ENCODE measurements at places on chromosomes 6 and 20. TPM values are rescaled to one million over a fixed set of nuclear protein-coding genes. Genes with fewer than 3 reads are reported as not detected.

EHMT2 gene
- total RNA-seq: 34.6 TPM

DNA sequence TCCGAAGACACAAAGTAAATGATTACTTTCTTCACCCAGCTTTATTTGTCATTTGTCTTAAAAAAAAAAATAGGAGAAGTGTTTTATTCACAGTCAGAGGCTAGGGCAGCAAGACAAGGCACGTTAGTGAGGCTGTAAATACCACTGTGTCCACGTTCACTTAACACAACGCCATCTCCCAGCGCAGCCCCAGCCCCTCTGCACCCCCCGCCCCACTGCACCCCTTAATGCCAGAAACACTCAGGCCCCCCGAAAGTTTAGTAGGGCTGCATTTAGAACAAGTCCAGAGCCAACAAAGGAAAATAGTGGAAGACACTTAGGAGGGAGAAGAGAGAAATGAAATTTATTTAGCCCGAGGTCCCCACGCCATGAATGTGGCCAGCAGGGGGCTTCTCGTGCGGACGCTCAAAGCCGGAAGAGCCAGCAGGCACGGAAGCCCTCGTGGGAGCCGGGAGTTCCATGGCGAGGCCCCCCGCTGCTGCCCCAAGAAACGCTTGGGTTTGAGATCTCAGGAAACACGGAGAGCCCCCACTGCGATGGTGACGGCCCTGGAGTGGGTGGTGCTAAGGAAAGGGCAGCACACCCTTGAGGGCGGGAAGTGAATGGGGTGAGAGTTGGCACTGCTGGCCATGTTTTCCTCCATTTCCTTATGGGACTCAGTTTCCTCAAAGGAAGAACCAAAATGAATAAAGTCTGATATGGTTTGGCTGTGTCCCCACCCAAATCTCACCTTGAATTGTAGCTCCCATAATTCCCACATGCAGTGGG, 50.2 kb downstream of the IYD start:
- peak overlapping the region; percentile 63 for H3K4me3 ChIP-seq
- H3K4me1 ChIP-seq: no peaks in the 10 kb centered on the region
- peak overlapping the region; percentile 86 for H3K27ac ChIP-seq
- H3K27me3 ChIP-seq: no peaks in the 10 kb centered on the region
- DNase-seq: no peak

DNA sequence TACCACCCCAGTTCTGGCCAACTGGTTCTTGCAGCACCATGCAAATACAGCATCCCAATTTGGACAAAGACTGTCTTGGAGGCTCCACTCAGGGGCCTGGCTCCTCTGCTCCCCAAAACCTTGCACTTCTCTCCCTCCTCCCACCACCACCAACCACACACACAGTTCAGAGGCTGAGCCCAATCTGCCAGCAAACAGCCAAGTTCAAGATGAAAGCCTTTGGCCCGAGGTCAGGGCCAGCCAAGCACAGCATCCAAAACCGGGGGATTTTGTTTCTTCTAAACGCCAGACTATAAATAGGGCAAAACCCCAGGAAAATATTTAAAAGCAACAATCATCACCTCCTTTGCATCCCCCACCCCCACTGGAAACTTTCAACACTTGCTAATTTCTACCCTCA, 5.7 kb downstream of the KCNK5 start:
- H3K4me1 ChIP-seq: no peaks in the 10 kb centered on the region
- DNase-seq: no peak
- no peak overlapping the region for H3K27ac ChIP-seq
- H3K4me3 ChIP-seq: no peak overlapping the region
- no peaks in the 10 kb centered on the region for H3K36me3 ChIP-seq

DNA sequence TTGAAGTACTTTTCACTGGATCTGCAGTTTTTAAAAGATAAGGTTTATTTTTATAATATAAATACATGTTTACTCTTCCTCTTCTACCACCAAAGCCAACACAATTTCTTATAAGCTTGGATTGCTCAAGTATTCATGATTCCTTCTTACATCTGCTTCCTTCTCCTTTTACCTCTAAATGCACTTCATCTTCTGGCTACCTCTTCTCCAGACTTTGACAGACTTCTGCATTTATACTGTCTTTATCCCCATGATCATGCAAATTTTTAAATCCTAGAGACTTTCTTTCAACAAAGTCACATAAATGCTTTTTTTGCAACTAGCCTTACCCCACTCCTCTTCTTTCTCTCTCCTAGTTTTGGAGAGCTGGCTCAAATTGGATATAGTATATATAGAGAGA, 142.9 kb downstream of the TFAP2B start:
- H3K4me1 ChIP-seq: no peaks in the 10 kb centered on the region
- H3K4me3 ChIP-seq: no peak overlapping the region
- no peak for DNase-seq
- no peaks in the 10 kb centered on the region for H3K36me3 ChIP-seq

- H3K4me3 ChIP-seq: no peak overlapping the region
- peak; percentile 26 for DNase-seq
- no peak overlapping the region for H3K27ac ChIP-seq
- H3K4me1 ChIP-seq: no peaks in the 10 kb centered on the region
- no peaks in the 10 kb centered on the region for H3K36me3 ChIP-seq
These were observed 2.5 kb downstream of the SMIM13 start for GRCh38 chr6:11096109-11096508.

GRCh38 chr20:13424174-13424833, 203.2 kb downstream of the ISM1 start:
- no peak for DNase-seq
- no peaks in the 10 kb centered on the region for H3K4me1 ChIP-seq
- no peak overlapping the region for H3K4me3 ChIP-seq
- no peaks in the 10 kb centered on the region for H3K27me3 ChIP-seq

DNA sequence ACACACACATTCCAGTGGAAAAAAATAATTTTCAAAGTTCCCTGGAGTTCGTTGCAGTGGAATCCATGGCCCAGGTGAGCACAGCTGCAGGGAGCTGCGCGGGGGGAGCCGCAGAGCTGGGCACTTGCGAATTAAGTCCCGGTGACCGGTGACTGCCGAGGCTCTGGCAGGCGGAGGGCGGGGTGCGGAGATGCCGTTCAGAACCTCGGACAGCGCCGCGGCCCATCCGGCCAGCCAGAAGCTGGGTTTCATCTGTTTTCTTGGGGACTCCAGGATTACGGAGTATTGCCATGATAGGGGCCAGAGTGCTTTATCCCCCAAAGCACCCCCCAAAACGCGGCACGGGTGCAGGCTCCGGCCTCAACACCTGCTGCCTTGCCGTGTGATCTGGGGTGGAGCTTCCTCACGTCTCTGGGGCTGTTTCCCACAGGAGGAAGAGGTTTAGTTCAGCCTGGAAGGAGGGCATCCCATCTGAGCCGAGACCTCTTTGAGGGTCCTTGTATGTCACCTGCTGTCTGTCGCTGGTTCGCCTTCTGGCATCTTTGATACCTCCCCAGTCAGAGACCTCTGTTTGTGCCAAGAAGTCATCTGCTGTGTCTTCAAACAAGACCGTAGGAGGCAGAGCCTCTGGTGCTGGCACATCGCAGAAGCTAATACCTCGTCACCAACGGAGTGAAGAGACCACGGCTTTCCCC, 99.4 kb downstream of the YTHDF1 start:
- no peak overlapping the region for H3K4me3 ChIP-seq
- H3K36me3 ChIP-seq: no peaks in the 10 kb centered on the region
- peaks cover 85% of the 10 kb centered on the region for H3K27me3 ChIP-seq

DNA sequence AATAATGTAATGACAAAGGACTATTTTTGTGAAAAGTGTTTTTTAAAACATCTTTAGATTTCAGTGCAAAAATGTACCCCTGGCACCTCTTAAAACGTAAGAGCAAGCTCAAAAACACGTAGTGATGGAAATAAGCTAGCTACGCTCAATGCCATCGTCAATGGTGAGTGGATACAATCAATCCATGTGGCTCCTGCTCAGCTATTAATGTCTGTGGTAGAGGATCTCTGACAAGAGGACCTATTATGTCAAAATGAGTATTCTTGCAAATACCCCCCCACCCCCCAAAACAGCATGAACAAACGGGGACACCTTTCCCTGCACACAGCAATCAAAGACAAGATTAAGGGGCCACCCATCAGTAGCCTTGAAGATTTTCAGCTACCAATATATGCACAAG, 65.1 kb upstream of the PTGIS start:
- H3K4me1 ChIP-seq: peaks cover 4% of the 10 kb centered on the region
- no peaks in the 10 kb centered on the region for H3K27me3 ChIP-seq
- no peaks in the 10 kb centered on the region for H3K36me3 ChIP-seq
- no peak for DNase-seq
- H3K4me3 ChIP-seq: no peak overlapping the region
- no peak overlapping the region for H3K27ac ChIP-seq

DNA sequence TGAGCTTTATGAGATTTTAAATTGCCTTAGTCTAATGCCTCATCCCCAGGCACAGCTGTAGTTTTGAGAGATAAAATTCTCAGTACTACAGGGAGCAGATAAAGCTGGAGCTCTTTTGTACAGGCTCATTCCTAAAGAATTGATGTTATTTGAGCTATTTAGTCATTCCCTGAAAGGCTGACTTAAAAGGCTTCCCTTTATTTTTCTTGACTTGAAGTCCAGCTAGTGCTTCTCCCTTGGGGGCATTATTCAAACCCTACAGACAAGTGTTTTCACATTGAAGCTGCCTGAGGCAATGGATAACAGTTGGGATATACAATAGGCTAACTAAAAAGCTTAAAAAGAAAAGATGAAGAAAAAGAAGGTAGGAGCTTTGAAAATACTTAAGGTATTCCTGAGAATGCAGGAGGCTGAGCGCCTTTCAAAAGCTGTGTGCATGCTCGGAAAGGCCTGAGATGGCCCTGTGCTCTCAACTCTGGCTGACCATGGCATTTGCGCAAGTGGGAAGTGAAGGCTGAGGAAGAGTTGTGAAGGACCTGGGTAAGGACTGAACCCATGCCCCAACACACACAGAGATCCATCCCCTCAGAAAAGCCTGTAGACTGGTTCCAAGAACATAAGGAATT, 315.1 kb downstream of the SMOC2 start:
- H3K36me3 ChIP-seq: no peaks in the 10 kb centered on the region
- no peak overlapping the region for H3K27ac ChIP-seq
- H3K4me1 ChIP-seq: no peaks in the 10 kb centered on the region

GTSF1L gene
- not detected for total RNA-seq

GRCh38 chr6:107712665-107713551, 111.2 kb downstream of the SCML4 start:
- H3K4me1 ChIP-seq: no peaks in the 10 kb centered on the region
- no peak overlapping the region for H3K27ac ChIP-seq
- peak overlapping the region; percentile 4 for H3K4me3 ChIP-seq
- no peaks in the 10 kb centered on the region for H3K36me3 ChIP-seq
- H3K27me3 ChIP-seq: no peaks in the 10 kb centered on the region

DNA sequence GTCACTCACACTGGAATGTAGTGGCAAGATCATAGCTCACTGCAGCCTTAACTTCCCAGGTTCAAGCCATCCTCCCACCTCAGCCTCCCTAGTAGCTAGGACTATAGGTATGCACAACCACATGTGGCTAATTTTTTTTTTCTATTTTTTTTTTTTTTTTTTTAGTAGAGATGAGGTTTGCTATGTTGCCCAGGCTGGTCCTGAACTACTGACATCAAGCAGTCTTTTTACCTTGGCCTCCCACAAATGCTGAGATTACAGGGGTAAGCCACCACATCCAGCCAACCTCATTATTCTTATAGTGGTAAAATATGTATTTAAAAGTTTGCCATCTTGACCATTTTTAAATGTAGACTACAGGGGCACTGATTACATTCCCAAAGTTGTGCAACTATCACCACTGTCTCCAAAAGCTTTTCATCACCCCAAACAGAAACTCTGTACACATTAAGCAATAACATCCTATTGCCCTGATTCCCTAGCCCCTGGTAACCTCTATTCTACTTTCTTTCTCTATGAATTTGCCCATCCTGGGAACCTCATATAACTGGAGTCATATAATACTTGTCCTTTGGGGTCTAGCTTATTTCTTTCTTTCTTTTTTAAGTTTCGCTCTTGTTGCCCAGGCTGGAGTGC, 268.0 kb upstream of the JARID2 start:
- H3K27me3 ChIP-seq: no peaks in the 10 kb centered on the region
- no peak for DNase-seq
- no peak overlapping the region for H3K27ac ChIP-seq
- H3K4me3 ChIP-seq: no peak overlapping the region
- H3K4me1 ChIP-seq: no peaks in the 10 kb centered on the region
- H3K36me3 ChIP-seq: no peaks in the 10 kb centered on the region

DNA sequence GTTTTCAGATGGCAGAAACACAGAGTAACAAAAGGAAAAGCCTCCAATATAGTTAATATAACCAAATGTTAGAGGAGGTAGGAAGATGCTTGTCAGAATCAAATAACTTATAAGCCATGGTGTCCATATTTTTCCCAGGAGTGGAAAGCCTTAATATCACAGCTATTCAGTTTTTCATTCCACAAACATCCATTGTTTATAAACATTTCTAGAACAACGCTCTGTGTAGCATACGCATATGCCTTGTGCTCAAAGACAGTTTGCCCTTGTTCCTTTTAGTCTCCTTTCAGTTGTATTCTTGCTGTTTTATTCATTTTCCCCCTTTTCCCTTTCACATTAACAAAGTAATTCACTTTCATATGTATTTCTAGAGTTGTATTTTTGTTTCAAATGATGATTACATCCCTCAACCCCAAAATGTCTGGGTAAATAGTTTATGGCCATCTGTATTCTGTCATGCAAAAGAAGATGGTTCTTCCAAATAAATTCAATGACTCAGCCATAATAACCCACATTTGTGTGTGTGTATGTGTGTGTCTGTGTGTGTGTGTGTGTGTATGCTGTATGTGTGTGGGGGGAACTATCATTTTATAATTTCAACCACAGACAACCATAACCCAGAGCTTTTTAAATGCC, 455.7 kb upstream of the SOX4 start:
- no peaks in the 10 kb centered on the region for H3K27me3 ChIP-seq
- H3K36me3 ChIP-seq: no peaks in the 10 kb centered on the region
- H3K27ac ChIP-seq: no peak overlapping the region
- H3K4me3 ChIP-seq: no peak overlapping the region
- H3K4me1 ChIP-seq: no peaks in the 10 kb centered on the region
- DNase-seq: no peak

GMPR gene
- 5.9 TPM for total RNA-seq

DNA sequence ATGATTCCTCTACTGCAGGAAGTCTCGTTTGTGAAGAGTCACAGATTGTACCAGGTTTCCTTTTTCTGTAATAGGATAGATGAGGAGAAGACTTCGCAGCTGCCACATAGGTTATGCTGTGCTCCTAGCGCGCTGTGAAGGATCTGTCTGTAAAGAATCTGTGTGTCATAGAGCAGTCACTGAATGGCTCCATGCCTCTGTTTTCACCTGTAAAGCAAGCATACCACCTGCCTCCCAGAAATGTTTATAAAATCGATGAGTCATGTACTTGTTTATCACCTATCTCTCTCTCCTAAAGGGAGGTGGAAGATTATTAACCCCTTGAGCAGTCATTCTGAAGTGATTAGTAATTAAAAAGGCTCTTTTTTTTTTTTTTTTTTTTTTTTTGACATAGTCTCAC, 86.6 kb downstream of the TFAP2B start:
- no peaks in the 10 kb centered on the region for H3K27me3 ChIP-seq
- H3K36me3 ChIP-seq: no peaks in the 10 kb centered on the region
- no peak overlapping the region for H3K27ac ChIP-seq
- no peak overlapping the region for H3K4me3 ChIP-seq

DNA sequence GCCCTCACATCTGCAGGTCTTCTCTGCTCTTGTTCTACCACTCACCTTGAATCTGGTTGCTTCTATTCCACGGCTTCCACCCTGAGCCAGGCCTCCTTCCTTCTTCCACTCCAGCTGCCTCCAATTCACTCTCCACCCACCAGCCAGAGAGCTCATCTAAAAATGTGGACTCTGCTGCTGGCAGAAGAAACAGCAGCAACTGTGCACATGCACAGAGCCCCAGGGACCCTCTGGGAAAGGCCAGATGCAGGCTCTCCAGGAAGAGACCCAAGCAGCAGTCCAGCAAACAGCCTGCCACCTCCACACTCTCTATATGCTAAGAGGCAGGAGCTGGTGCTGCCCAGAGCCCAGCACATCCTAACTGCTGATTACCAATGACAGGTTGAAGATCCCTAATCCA, 162.6 kb upstream of the TOP1 start:
- no peaks in the 10 kb centered on the region for H3K27me3 ChIP-seq
- no peaks in the 10 kb centered on the region for H3K36me3 ChIP-seq
- H3K27ac ChIP-seq: no peak overlapping the region
